ENCODE measurements at places on chromosomes 4 and X.

GRCh38 chrX:69148946-69149345 lies 16.3 kb downstream of the PJA1 start:
- DNase-seq = no peak

GRCh38 chr4:47972181-47972580 lies 44.3 kb downstream of the CNGA1 start:
- DNase-seq = no peak

DNA sequence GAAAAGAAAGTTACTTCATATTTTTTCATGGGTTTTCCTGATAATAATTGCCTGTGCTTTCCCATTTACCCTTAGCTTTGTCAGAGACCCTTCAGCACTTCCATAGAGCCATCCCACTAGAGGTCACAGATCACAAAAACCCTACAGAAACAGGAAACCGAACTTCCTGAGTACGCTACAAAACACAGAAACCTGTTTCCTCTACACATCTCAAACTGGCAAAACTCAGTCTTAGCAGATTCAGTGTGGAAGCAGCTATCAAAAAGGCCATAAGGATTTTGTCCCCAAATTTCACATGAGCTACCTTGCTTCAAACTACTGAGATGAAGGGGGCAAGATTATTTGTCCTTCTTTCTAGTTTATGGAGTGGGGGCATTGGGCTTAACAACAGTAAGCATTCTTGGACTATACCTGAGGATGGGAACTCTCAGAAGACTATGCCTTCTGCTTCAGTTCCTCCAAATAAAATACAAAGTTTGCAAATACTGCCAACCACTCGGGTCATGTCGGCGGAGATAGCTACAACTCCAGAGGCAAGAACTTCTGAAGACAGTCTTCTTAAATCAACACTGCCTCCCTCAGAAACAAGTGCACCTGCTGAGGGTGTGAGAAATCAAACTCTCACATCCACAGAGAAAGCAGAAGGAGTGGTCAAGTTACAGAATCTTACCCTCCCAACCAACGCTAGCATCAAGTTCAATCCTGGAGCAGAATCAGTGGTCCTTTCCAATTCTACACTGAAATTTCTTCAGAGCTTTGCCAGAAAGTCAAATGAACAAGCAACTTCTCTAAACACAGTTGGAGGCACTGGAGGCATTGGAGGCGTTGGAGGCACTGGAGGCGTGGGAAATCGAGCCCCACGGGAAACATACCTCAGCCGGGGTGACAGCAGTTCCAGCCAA lies at the start of gene MMRN1:
MMRN1 (plus strand) TSS at position 206 of the 902 bp plus-strand sequence; CDS start at position 324, 118 bp downstream.
- DNase-seq = no peak

DNA sequence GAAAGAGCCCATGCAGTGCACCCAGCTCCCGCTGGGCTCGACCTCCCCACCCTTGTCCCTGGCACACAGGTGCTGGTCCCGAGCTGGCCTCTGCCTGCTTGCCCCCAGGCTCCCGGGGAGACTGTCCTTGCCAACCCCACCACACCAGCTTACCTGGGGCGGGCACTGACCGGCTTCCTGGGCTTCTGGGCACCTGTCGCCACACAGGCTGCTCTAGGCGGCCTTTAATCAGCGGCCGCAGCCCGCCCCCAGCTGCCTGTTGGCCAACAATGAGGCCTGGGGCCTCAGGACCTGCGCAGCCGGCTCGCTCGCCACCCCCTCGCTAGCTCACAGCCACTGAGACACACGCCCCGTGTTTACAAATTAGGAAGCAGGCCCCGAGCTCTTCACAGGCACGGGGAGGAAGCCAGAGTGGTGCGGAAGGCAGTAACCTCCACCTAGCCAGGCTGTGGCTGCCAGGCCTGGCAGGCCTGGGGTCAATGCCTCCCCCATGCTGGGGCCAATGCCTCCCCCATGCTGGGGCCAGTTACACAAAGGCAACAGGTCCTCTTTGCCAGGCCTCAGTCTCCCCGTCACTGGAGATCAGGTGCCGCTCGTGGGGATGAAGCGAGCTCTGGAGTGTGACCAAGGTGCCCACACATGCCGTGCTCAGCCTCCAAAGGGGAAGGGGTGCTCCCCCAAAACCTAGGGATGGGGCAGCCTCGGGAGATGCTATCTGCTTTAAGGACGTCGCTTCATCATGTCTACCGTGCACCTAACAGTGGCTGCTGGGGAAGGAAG lies at the start of gene TREX2:
TREX2 (minus strand) TSS at position 201 of the 780 bp plus-strand sequence. CDS start 626 bp downstream, outside the sequence.
- DNase-seq = no peak

- DNase-seq = no peak
Observed at GRCh38 chrX:3529466-3530010, 183.1 kb upstream of the MXRA5 start.

All from CD4-positive, alpha-beta T cell treated with Interferon alpha-2 for 1 hour (primary cell).